ENCODE measurements at places on chromosomes 2 and 18. TPM values are rescaled to one million over a fixed set of nuclear protein-coding genes. Genes with fewer than 3 reads are reported as not detected.

Gene SAG
- under 0.01 TPM for total RNA-seq

Gene IL37
- not detected for total RNA-seq

GRCh38 chr18:7524786-7525185 is 42.3 kb upstream of the PTPRM start:
- DNase-seq = no peak

Gene PXDN
- total RNA-seq = 195 TPM

Gene PSMA8
- not detected for total RNA-seq

Gene CHST10
- 8.6 TPM for total RNA-seq

DNA sequence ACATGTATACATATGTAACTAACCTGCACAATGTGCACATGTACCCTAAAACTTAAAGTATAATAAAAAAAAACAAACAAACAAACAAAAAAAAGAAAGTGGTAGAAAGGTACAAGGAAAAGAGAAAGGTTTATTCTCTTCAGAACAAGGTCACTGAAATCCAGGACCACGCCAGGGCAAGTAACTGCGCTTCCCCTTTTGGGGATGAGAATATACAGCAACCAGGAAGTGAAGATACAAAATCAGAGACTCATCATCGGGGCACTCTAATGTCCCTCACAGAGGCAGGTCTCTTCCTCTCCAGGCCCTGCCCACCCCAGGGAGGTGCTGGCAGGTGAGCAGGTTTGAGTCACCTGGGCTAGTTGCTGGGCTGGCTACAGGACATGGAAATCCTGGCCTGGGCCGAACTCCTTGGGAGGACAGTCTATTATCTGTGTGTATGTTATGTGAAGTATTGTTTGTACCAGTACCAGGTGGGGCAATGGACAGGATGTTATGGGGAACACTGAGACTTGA is 100.4 kb upstream of the GPR45 start:
- DNase-seq = no peak

DNA sequence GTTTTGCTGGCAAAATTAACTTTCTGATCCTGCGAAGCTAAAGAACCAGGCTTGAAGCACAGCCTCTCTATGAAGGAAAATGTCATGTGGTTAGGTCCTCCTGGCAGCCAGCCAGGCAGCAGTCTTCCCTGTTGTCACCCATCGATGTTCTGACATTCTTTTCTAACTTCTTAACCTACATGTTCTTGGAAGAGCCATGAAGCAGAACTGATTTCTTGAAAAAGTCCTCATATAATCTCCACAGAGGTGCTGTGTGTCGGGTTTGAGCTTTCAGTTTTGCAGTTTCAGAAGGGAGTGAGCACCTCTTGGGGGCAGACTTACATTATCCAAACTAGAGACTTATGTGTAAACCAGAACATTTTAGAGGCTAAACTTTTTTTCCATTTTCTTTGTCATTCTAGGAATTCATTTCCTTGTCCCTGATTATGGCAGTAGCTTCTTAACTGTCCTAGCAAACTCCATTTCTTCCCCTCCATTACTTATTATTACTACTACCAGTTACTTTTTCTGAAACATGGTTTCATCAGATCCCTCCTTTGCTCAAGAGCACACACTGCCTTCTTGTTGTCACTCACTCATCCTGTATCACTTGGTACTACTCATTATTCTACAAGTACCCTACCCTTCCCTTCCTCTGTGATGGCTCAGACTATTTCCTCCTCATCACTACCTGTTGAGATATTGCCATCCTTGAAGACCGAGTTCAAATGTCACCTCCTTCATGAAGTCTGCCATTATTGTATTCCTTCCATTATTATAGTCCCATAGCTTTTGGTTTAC is 31.1 kb downstream of the DOK1 start:
- DNase-seq = no peak

DNA sequence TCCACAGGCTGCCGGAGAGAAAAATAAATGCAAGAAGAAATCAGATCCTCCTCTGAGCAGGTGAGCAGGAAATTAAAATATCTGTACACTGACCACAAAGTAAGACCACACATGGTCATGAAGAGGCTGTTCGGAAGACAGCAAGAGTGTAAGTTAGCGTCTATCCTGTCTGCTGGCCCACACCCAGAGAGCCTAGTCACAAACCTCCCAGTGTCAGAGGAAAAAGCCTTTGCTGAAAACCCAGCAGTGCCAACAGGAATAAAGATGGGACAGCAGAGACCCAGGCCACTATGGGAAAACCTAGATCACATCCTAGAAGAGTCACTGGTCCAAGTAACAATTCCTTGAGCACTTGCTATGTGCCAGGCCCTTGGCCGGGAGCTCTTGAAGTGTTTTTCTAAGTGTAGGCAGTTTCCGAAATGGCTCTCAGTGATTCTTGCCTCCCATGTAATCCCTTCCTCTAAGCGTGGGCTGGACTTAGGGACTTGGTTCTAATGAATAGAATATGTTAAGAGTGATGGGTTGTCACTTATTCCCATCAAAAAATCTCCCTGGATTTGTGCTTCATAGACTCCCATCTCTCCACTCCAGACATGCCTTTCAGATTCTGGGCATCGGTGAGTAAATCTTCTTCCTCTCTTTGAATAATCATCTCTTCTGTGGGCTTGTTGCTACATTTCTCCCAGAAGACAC is 110.9 kb upstream of the PKDCC start:
- DNase-seq = no peak

DNA sequence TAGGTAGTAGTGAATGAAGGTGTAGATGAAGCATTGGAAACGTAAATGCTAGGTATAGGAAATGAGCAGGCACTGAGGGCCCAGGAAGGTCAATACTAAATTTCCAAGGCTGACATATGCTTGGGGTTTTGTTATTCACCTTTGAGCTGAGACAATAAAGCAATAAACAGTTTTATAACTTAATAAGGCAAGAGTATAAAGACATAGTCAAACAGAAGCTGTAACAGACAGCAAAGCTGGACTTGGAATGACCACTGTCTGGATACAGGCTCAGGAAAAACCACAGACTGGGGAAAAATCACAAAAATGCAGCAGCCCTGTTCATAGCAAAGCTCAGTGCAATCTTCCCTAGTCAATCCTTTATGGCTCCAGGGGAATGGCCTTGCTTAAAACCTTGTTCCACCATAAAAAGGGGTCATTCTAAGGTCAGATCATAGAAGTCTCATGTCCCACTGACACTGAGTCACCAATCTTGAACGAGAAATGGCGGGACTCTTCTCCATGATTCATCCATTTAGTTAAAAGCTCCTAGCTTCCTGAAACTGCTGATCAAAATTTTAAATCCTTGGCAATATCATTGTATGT is 493.3 kb downstream of the CMPK2 start:
- DNase-seq = no peak

DNA sequence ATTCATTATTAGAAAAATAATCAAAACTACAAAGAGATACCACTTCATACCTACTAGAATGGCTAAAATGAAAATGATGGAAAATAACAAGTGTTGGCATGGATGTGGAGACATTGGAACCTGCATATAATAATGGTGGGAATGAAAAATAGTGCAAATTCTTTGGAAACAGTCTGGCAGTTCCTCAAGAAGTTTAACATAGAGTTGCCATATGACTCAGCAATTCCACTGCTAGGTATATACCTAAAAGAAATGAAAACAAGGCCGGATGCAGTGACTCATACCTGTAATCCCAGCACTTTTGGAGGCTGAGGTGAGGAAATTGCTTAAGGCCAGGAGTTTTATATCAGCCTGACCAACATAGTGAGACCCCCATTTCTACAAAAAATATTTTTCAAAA is 41.6 kb upstream of the ACYP2 start:
- DNase-seq = no peak

Gene TUBA3E
- not detected for total RNA-seq

DNA sequence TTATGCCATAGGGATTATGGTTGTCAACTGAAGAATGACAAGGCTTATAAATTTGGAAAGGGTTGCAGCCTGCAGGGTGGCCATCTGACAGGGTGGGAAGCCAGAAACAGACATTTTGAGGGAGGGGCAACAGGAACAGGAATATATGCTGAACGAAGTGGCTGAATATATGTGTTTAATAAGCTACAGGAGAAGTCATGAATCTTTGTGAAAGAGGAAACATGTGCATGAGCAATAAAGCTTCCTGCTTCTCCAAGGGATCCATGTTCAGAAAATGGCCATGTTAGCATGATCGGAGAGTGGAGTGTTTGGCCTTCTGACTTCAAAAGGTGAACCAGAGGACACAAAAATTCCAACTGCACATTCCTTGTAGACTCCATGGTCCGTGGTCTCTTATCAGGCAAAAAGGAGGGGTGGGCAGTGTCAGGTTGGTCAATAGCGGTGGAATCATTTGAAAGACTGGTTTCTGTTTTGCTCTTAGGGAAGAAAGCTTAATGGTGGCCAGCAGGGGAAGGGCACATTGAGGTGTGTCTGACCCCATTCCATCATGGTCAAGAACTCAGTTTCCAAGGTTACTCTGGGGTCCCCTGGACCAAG is 144.1 kb downstream of the SOCS6 start:
- DNase-seq = no peak

- DNase-seq = no peak
Observed at GRCh38 chr18:3508576-3509549, 58.9 kb downstream of the TGIF1 start.

Gene CFAP221
- not detected for total RNA-seq

Gene ANTXR1
- under 0.01 TPM for total RNA-seq

GRCh38 chr2:216181953-216182461 is 72.9 kb downstream of the XRCC5 start:
- DNase-seq = no peak

DNA sequence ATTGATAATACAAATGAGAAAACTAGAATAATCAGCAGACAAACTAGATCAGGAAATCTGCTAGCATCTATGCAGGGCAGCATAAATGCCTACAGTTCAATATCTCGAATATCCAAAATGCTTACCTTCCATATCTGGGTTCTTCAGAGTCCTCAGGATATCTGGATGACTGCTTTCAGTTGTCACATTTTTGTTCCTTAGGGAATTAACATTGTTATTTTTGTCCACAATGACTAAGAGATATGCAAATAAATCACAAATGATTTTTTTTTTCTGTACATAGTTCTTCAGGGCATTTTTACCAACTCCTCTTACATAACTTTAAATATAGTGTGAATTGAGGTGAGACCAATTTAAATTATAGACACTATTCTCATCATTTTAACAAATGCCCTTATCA is 80.9 kb downstream of the AQP4 start:
- no peak for DNase-seq

DNA sequence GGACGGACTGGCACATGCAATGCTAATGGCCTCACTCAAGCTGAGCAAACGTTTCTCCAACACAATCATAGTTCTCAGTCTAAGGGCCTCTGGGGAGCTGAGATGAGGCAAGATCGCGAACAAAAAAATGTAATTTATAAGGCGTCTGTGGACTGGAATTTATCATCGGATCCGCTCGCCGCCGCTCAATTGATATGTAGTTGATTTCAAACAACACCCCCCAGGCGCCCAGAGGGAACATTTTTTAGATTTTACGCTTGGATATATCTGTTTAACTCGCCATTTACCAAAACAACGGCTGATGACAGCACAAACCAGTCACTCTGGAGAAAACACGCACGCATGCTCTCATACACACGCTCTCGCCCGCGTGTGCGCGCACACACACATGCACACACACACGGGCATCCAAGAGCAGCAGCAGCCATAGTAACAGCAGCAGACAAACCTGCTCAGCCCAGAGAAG is 335.8 kb downstream of the SMAD2 start:
- no peak for DNase-seq

DNA sequence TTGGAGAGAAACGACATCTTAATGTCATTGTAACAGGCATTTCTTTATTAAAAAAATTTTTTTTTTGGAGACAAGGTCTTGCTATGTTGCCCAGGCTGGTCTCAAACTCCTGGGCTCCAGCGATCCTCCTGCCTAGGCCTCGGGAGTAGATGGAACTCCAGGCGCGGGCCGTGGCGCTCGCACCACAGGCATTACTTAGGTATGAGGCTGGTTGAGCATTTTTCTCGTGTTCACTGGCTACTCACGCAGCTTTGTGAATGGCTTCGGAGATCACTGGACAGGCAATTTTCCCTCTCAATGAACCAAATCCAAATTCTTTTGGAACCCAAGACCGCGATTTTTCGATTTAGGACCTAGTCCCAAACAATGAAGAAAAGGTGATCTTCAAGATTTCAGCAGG is 795 bp upstream of the TCF7L1 start:
- no peak for DNase-seq

All from dermis microvascular lymphatic vessel endothelial cell (primary cell).